Hematopoietic multipotent progenitor cell treated with erythropoietin and hydrocortisone succinate and interleukin-3 and kit ligand, for 8 days (in vitro differentiated cells): ENCODE measurements at places on chromosomes 5 and 9.

DNA sequence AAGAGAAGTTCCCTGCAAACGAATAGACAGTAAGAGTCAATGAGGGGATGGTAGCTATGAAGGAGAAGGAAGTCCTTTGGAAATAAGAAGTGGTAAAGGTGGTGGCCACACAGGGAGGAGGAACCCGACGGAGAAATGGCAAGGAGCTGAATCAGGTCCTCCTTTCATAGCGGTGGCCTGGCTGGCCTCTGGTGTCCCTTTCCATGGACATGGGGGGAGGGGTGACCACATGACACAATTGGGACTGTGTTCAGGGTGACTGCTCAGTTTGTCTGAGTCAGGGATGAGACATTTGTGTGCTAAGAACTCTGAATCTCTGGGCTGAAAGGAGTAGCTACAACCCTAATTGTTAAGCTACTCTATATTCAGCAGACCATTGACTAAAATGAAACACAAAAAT is 28.7 kb upstream of the TIMD4 start:
- DNase-seq, result no peak

- no peak for DNase-seq
Measured at GRCh38 chr5:53987101-53987500, 323.3 kb downstream of the ARL15 start.

DNA sequence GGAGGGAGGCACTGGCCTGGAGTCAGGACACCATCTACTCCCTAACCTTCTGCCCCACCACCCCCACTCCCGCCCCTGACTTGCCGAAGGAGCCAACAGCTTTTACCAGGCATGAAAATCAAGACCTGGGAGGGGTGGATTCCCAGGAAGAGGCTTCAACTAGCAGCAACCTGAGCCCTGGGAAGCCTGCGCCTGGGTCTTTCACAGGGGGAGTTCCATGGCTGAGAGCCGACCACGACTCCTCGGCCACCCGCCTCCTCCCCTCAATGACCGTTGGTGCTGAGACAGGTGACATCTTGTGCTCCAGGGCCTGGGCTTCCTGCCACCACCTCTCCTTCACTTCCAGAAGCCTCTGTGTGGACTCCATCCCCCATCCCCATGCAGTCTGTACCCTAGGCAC is 37.1 kb downstream of the BARX1 start:
- no peak for DNase-seq

- DNase-seq, result no peak
Measured at GRCh38 chr9:81833563-81834345, 94.5 kb upstream of the SPATA31D4 start.

DNA sequence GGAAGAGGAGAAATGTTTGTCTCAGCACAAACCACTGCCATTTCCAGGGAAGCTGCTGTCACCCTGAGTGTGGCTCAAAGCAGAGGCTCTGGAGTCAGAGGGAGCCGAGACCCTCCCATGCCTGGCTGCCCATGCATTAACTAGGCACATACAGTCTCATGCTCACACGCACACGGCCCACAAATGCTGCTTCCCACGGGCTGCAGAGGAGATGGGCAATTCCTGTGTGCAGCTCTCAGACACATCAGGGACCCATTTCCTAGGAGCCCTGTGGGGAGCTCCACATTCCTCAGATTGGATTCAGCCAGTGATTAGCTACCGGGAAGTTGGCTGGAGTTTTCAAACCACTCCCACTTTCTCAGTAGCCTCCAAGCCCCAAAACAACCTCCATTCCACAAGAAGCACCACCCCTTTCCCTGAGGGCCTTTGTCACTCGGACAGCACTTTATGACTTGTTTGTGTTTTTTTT is 9.1 kb upstream of the PTGES start:
- no peak for DNase-seq

DNA sequence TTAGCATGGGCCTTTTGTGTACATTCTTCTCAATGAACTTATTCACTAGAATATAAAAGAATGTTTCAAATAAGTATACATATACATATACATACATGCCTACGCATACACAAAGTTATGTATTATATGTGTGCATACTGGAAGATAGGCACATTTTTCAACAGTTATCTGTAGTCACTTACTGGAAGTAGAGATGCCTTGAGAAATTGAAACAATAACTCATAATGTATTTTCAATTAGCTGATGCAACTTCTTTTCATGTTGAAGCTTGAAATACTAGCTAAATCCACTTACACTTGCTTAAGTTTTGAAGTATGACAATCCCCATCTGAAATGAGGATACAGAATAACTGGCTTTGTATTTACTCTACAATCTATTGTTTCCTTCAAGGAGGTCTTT is 469.0 kb upstream of the PTGER4 start:
- no peak for DNase-seq

DNA sequence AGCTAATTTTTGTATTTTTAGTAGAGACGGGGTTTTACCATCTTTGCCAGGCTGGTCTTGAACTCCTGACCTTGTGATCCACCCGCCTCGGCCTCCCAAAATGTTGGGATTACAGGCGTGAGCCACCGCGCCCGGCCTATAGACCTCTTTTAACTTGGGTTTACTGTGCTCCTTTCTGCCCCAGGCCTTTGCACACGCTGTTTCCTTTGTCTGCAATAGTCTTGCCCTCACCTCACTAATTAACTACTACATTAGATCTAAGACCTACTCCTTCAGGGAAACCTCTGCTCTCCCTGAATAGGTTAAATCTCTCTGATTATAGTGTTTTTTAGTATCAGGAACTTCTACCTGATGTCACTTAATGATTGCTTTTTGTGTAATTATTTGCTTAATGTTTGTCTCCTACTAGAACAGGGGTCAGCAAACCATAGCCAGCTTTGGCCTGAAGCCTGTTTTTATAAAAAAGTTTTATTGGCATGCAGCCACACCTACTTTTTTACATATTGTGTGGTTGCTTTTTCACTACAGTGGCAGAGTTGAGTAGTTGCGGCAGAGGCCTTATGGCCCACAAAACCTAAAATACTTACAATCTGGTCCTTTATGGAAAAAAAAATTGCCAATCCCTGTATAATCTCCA is 31.2 kb upstream of the TLE1 start:
- no peak for DNase-seq

DNA sequence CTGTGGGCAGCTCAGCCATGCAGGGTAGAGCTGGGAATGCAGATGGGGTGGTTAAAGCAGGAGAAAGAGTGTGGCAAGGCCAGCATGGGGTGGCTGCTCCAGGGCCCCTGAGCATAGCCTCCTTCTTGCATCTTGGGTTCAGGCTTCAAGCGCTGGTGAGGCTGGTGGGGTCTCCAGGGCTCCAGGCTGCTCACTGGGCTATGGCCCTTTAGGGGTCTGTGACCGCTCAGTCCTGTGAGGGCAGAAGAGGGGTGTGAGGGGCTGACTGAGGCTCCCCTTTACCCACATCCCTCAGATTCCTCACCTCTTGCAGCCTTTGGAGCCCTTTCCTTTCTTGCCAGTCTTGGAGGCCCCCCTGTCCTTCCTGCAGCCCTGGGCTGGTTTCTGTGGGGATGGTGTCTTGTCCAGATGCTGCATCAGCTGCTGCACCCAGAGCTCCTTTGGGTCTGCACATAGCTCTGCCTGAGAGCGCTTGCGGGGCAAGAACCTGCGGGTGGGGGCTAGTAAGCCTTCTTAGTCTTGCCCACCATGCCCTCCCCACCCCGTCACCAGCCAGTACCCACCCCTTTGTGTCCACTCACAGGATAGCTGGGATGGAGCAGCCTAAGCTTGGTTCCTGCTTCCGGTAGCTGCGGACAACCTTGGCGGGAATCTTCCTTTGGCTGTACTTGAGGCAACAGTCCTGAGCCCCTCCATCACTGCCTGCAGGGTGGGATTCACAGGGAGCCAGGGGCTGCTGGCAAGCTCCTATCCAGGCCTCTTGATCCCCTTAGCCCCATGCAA is 549 bp downstream of the CCL21 start:
- DNase-seq, result no peak
